ENCODE measurements at places on chromosomes 7 and 10.

- no peak overlapping the region for H3K4me3 ChIP-seq
- H3K27ac ChIP-seq, result no peak overlapping the region
- no peaks in the 10 kb centered on the region for H3K4me1 ChIP-seq
These were observed 71.4 kb downstream of the NEURL1 start for GRCh38 chr10:103564776-103565520.

GRCh38 chr7:98162758-98163157 is 48.5 kb upstream of the BHLHA15 start:
- H3K4me1 ChIP-seq, result no peaks in the 10 kb centered on the region
- H3K4me3 ChIP-seq, result no peak overlapping the region
- H3K27ac ChIP-seq, result no peak overlapping the region
- H3K36me3 ChIP-seq, result no peaks in the 10 kb centered on the region
- H3K27me3 ChIP-seq, result no peaks in the 10 kb centered on the region
- no peak for DNase-seq

DNA sequence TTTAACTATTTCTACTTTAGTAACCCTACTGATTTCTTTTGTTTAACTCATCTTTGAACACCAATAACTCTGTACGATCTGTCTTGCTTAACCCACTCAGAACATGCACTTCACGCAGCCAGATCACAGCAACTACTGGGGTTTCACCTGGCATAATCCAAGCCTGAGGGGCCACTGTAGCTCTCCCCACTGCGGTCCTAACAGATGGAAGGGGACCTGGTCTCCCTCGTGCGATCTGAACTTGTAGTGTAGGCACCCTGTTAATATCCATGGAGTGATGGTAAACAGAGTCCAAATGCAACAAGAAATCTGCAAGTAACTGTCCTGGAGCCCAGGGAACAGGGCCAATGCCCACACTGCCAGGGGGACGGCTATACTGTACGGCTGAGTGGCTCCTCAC is 45.5 kb downstream of the INSIG1 start:
- no peak overlapping the region for H3K27ac ChIP-seq
- H3K4me1 ChIP-seq, result no peaks in the 10 kb centered on the region
- no peak overlapping the region for H3K4me3 ChIP-seq
- H3K36me3 ChIP-seq, result no peaks in the 10 kb centered on the region
- DNase-seq, result no peak

DNA sequence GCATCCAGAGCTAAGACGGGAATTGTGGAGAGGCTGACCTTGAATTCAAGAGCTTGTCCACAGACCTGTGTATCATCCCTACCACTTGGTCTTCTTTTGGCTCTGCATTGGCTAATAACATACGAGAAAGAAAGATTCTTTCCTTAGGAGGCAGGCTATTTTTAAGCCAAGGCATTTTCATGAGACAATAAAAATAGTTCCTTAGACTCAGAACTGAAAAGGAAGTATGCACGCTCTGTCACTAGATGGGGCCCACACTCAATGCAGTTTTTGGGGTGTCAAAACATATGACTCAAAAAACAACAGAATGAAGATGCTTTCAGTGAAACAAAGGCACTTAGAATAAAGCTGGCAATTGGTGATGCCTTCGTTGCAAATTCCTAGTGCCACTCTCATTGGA is 265.9 kb upstream of the DGKB start:
- H3K27me3 ChIP-seq, result no peaks in the 10 kb centered on the region
- H3K36me3 ChIP-seq, result no peaks in the 10 kb centered on the region
- no peak overlapping the region for H3K4me3 ChIP-seq
- H3K27ac ChIP-seq, result no peak overlapping the region

GRCh38 chr10:25177093-25177753 is 2.4 kb downstream of the GPR158 start:
- H3K36me3 ChIP-seq, result no peaks in the 10 kb centered on the region
- DNase-seq, result no peak
- H3K4me1 ChIP-seq, result no peaks in the 10 kb centered on the region
- no peak overlapping the region for H3K4me3 ChIP-seq

- no peaks in the 10 kb centered on the region for H3K36me3 ChIP-seq
- peaks cover 29% of the 10 kb centered on the region for H3K4me1 ChIP-seq
- peak; percentile 13 for DNase-seq
- no peak overlapping the region for H3K4me3 ChIP-seq
These were observed 67.6 kb downstream of the MDFIC start for GRCh38 chr7:114989531-114989930.

- H3K4me1 ChIP-seq, result 0 out of 2 replicates have a peak, but pooled peaks cover 7% of the 10 kb centered on the region
- H3K36me3 ChIP-seq, result peaks cover 40% of the 10 kb centered on the region
- 0 out of 2 replicates have a peak overlapping the region, but pooled peaks have one; percentile 8 for H3K27ac ChIP-seq
- H3K4me3 ChIP-seq, result no peak overlapping the region
- DNase-seq, result no peak
These were observed 146.0 kb downstream of the FANK1 start for GRCh38 chr10:126042354-126042753.

- no peaks in the 10 kb centered on the region for H3K4me1 ChIP-seq
- no peak for DNase-seq
- no peak overlapping the region for H3K4me3 ChIP-seq
- H3K27me3 ChIP-seq, result no peaks in the 10 kb centered on the region
These were observed 240.9 kb upstream of the PTER start for GRCh38 chr10:16195894-16196293.

GRCh38 chr7:157855452-157856213 is 518.8 kb downstream of the DNAJB6 start:
- H3K4me1 ChIP-seq, result no peaks in the 10 kb centered on the region
- no peaks in the 10 kb centered on the region for H3K27me3 ChIP-seq
- DNase-seq, result no peak

- H3K36me3 ChIP-seq, result no peaks in the 10 kb centered on the region
- peaks cover 30% of the 10 kb centered on the region for H3K4me1 ChIP-seq
- no peaks in the 10 kb centered on the region for H3K27me3 ChIP-seq
- no peak overlapping the region for H3K27ac ChIP-seq
- DNase-seq, result no peak
These were observed 2.4 kb upstream of the GLCCI1 start for GRCh38 chr7:7966141-7966734.

- H3K4me3 ChIP-seq, result peak overlapping the region; percentile 93
- peaks cover 5% of the 10 kb centered on the region for H3K36me3 ChIP-seq
- DNase-seq, result peak; percentile 63
- no peaks in the 10 kb centered on the region for H3K27me3 ChIP-seq
These were observed 1.4 kb upstream of the CALD1 start for GRCh38 chr7:134777908-134778580.

DNA sequence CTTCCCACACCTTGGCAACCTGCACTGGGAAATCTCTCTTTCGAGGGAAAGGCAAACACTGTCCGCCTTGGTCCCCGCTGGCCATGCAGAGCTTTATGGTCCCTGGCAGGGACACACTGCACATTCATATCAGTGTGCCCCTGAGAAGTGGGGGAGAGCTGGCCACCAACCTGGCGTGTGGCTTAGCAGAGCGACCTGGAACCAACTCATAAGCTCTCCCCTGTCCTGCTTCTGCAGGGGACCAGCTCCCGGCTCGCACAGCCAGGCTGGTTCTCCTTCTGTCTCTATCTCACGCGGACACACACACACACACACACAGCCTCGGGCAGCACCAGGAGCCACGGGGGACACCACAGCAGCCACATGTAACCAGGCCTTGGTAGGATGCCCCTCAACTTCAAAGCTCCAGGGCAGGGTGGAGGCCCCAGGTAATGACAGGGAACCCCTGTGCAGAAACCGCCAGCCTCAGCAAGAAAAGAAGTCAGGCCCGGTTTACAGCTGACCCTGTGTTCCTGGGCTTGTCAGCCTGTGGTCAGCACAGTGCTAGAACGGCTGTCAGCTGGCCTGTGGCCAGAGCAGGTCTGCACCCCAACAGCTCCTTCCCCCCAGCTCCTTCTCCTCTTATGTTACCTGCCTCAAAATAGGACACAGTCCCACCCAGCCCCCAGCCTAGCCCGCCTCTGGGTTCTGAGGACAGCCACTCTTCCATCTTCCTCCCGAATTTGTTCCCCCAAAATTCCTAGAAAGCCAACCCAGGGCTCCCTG is 69.3 kb downstream of the OAT start:
- 0 out of 2 replicates have a peak, but pooled peaks cover 5% of the 10 kb centered on the region for H3K27me3 ChIP-seq
- DNase-seq, result no peak
- H3K4me1 ChIP-seq, result no peaks in the 10 kb centered on the region

GRCh38 chr7:29483219-29484104 is 80.2 kb upstream of the PRR15 start:
- H3K4me1 ChIP-seq, result peaks cover 14% of the 10 kb centered on the region
- DNase-seq, result no peak
- H3K4me3 ChIP-seq, result no peak overlapping the region
- no peaks in the 10 kb centered on the region for H3K27me3 ChIP-seq
- H3K27ac ChIP-seq, result no peak overlapping the region

DNA sequence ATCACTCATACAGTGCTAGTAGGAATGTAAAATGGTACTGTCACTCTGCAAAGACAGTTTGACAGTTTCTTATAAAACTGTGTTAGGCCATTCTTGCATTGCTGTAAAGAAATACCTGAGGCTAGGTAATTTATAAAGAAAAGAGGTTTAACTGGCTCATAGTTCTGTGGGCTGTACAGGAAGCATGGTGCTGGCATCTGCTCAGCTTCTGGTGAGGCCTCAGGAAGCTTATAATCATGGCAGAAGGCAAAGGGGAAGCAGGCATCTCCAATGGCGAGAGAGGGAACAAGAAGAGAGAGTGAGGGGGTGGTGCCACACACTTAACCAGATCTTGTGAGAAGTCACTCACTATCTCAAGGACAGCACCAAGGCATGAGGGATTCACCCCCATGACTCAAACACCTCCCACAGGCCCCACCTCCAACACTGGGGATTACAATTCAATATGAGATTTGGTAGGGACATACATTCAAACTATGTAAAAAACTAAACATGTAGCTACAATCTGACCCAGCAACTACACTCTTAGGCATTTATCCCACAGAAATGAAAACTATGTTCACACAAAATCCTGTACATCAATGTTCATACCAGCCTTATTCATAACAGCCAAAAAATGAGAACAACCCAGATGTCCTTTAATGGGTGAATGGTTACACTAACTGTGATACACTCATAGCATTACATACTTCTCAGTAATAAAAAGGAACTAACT is 5.0 kb downstream of the ALDH18A1 start:
- peaks cover 54% of the 10 kb centered on the region for H3K36me3 ChIP-seq
- H3K4me1 ChIP-seq, result peaks cover 8% of the 10 kb centered on the region
- DNase-seq, result peak; percentile 21
- no peaks in the 10 kb centered on the region for H3K27me3 ChIP-seq
- H3K27ac ChIP-seq, result no peak overlapping the region

GRCh38 chr10:126045861-126046260 is 149.5 kb downstream of the FANK1 start:
- no peak overlapping the region for H3K4me3 ChIP-seq
- no peaks in the 10 kb centered on the region for H3K27me3 ChIP-seq
- H3K36me3 ChIP-seq, result peaks cover 26% of the 10 kb centered on the region
- no peak for DNase-seq
- peaks cover 27% of the 10 kb centered on the region for H3K4me1 ChIP-seq
- H3K27ac ChIP-seq, result no peak overlapping the region

DNA sequence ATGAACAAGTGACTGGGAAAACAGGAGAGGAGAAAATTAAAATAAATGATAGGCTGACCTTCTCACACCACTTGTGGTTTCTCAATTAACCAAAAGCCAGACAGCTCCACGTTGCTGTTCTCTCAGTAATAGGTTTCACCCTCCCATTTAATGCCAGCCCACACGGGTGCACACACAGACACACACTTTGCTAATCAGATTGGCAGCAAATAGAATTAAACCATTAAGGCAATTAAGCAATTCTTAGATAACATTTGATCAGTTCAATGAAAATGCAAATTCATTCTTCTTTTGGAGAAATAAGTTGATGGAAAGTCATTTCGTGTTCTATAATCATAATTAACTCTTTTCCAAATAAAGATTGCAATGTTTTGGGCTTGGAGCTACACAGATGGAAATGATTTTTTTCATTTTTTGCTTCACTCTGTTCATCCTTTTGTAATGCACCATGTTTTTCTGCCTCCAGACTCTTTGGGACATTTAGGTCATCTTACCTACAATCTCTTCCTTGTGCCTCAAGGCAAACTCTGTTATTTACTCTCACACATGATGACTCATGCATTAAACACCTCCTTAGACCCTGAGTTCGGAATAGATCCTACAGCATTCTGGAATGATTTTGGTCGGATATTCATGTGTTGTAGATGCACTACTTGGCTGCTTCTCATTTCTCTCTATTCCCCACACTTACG is 700.7 kb downstream of the AUTS2 start:
- no peaks in the 10 kb centered on the region for H3K27me3 ChIP-seq
- no peak overlapping the region for H3K27ac ChIP-seq
- DNase-seq, result no peak
- no peaks in the 10 kb centered on the region for H3K36me3 ChIP-seq
- H3K4me1 ChIP-seq, result no peaks in the 10 kb centered on the region

- no peaks in the 10 kb centered on the region for H3K27me3 ChIP-seq
- H3K36me3 ChIP-seq, result no peaks in the 10 kb centered on the region
- DNase-seq, result no peak
- no peak overlapping the region for H3K4me3 ChIP-seq
- peaks cover 14% of the 10 kb centered on the region for H3K4me1 ChIP-seq
These were observed 6.9 kb upstream of the UBE2H start for GRCh38 chr7:129959471-129960203.

- DNase-seq, result no peak
- peaks cover 20% of the 10 kb centered on the region for H3K4me1 ChIP-seq
- no peaks in the 10 kb centered on the region for H3K27me3 ChIP-seq
- no peaks in the 10 kb centered on the region for H3K36me3 ChIP-seq
- no peak overlapping the region for H3K27ac ChIP-seq
- H3K4me3 ChIP-seq, result no peak overlapping the region
These were observed 21.8 kb downstream of the ZNF775 start for GRCh38 chr7:150400788-150401423.

GRCh38 chr10:49207113-49207512 is 18.9 kb upstream of the TMEM273 start:
- no peak for DNase-seq
- no peaks in the 10 kb centered on the region for H3K4me1 ChIP-seq
- no peak overlapping the region for H3K27ac ChIP-seq
- H3K27me3 ChIP-seq, result peaks cover 51% of the 10 kb centered on the region
- no peak overlapping the region for H3K4me3 ChIP-seq

- DNase-seq, result peak; percentile 32
- peaks cover 26% of the 10 kb centered on the region for H3K27me3 ChIP-seq
- H3K27ac ChIP-seq, result no peak overlapping the region
- no peak overlapping the region for H3K4me3 ChIP-seq
- no peaks in the 10 kb centered on the region for H3K36me3 ChIP-seq
- no peaks in the 10 kb centered on the region for H3K4me1 ChIP-seq
These were observed 58.9 kb downstream of the FRMPD2 start for GRCh38 chr10:48215486-48216203.

GRCh38 chr10:34001831-34002230 is 667.4 kb upstream of the NRP1 start:
- no peak overlapping the region for H3K4me3 ChIP-seq
- no peaks in the 10 kb centered on the region for H3K36me3 ChIP-seq
- H3K27ac ChIP-seq, result no peak overlapping the region
- DNase-seq, result no peak

- no peak overlapping the region for H3K27ac ChIP-seq
- H3K4me1 ChIP-seq, result no peaks in the 10 kb centered on the region
- H3K27me3 ChIP-seq, result peaks cover 10% of the 10 kb centered on the region
- DNase-seq, result no peak
- peak overlapping the region; percentile 36 for H3K4me3 ChIP-seq
These were observed 32.9 kb downstream of the TACC2 start for GRCh38 chr10:122021828-122022227.

- no peak overlapping the region for H3K4me3 ChIP-seq
- H3K4me1 ChIP-seq, result peaks cover 19% of the 10 kb centered on the region
- H3K27ac ChIP-seq, result no peak overlapping the region
- no peak for DNase-seq
- no peaks in the 10 kb centered on the region for H3K27me3 ChIP-seq
These were observed 303.9 kb upstream of the KCND2 start for GRCh38 chr7:119969054-119969453.

- no peak for DNase-seq
- no peak overlapping the region for H3K27ac ChIP-seq
- H3K36me3 ChIP-seq, result no peaks in the 10 kb centered on the region
These were observed 638.1 kb upstream of the POT1 start for GRCh38 chr7:125567686-125568085.

All from GM23248 (cell line).